ENCODE measurements at places on chromosomes 7 and 10.

DNA sequence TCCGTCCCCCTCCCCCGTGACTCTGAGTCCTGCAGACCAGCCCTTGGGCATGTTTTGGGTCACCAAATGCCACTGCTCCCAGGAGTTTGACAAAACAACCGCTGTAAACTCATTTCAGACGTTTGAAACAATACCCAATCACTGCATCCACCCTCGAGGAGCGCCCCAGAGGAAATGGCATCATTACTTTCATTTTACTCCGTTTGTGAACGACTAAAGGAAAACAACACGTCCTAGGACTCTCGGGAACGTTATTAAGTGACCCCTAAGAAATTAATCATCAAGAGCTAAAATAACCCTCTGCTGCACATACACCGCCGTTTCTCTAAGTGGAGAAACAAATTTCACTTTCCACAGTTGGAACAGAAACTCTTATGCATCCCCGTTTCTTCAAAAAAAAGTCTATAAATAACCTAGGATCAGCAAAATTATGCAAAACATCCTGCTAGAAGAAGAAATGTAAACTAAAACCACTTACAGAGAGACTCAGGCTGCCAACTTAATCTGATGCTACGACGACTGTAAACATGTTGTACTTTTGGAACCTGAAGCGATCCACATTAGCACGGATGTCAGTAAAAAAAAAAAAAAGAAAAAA, 109.9 kb upstream of the EFCAB10 start:
- DNase-seq, result peak; percentile 60

- no peak for DNase-seq
Observed at GRCh38 chr10:121702351-121703320, 104.4 kb upstream of the FGFR2 start.

- DNase-seq, result no peak
Observed at GRCh38 chr10:98374217-98374985, 40.6 kb downstream of the PYROXD2 start.

- DNase-seq, result no peak
Observed at GRCh38 chr10:127283017-127283416, 86.6 kb upstream of the INSYN2A start.

DNA sequence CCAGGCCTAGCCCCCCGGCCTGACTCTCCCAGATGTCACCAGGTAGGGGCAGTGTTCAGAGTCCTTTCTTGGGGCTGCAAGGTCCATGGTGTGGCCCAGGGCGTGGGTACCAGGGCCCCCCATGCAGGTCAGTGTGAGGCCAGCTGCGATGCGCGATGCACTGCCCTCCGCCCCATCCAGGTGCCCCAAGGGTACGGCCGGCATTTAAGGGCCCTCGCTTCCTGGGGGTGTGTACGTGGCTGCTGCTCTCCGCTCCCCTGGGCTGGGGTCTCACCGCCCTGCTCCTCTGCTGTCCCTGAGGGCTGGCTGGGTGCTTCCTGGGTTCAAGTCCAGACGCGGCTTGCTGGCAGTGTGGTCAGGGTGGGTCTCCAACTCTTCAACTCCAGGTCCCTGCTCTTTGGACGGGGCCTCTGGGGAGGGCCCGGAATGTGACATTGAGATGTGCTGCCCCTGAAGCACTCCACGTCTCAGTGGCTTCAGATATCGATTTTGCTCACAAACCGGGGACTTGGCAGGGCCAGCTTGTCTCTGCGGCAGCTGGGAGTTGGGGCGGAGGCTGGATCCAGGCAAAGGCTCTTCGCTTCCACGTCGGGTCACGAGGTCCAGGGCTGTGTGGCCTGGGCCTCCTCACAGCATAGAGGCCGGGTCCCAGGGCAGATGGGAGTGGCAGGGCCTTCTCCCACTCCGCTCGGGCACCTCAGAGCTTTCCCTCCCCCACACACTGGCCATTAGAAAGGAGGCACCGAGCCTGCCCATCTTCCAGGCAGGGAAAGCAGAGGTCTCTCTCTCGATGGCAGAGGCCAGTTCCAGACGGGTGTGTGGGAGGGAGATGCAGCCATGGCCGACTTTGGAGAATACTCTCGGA, 93.2 kb downstream of the UNCX start:
- DNase-seq, result no peak

DNA sequence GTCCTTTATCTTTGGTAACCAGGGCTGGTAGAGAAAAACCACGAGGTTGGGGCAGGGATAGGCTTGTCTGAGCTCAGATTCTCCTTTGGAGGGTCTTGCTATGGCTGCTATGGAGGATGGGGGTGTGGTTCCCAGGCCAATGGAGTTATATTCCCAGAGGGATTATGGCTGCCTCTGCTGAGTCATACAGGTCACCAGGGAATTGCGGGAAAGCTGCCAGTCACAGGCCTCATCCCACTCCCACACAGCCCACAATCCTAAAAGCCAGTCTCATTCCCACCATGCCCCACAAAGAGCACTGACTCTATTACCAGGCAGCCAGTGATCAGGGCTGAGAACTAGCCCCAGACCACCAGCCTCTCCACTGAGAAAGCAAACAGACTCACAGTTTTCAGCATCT, 316.6 kb upstream of the TMEM229A start:
- DNase-seq, result no peak

- no peak for DNase-seq
Observed at GRCh38 chr7:18499407-18500177, 4.0 kb downstream of the HDAC9 start.

GRCh38 chr7:74344132-74344496, 54.9 kb downstream of the CLIP2 start:
- no peak for DNase-seq

DNA sequence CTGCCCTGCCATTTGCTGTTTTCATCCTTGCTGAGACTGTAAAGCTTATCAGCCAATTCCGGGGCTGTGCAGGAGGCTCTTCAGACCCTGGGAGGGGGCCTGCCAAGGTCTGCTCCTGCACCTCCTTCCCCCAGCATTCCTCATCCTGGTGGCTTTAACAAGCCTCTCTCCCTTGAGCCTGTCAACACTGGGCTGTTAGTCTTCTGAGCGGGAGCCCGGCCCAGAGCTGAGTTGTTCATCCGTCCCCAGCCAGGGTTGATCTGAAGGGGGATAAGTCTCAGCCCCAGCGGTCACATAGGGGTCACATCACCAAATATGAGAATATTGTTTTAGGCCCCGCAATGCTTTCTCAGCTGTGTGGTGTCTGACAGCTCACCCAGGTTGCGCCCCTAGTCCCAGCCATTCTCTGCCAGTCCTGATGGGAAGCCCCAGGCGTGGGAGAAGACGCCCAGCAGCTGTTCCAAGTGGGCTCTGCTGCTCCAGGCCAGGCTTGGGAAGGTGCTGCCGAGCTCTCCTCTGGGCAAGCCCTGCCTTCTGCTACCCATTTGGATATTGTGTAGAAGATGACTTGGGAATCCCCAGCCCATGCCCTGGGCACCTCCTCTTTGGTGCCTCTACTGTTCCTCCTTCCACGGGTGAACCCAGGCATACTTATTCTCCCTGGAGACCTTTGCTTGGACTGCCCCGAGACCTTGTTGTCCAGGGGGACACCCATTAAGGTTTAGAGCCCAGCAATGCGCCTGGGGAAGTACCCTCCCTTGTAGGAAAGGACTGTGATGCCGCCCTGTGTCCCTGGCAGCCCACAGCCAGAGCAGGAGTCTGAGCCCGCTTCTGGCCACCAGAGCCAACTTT, 23.5 kb upstream of the TRIM8 start:
- DNase-seq, result no peak

DNA sequence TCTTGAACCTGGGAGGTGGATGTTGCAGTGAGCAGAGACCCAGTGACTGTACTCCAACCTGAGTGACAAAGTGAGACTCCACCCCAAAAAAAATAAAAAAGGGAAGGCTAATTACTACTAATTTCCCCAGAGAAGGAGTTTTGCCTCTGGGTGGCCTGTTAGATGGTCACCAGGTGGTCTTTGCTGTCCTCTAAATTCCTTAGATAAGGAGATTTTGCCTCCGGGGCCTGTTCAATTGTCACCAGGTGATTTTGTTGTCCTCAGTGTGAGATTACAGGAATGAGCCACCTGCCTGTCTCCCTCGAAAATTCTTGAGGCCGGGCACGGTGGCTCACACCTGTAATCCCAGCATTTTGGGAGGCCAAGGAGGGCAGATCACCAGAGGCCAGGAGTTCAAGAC, 24.4 kb upstream of the ZMIZ2 start:
- DNase-seq, result no peak

DNA sequence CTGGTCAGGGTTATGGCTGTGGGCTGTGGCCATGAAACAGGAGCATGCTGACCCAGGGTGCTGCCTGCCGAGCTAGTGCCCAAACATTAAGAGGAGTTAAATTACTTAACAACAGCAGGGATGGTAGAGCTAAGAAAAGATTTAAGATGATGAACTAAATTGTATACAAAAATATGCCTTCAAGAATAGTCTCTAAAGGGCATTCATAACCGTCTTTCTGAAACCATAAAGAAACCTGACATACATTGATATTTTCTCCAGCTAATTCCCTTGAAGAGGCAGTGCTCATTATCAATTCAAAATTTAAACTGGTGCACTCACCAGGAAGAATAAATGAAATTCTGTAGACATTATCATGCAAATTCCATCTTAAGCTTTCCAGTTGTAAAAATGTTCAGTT, 265.8 kb upstream of the TAC1 start:
- DNase-seq, result no peak

GRCh38 chr10:61279400-61279799, 173.8 kb downstream of the TMEM26 start:
- no peak for DNase-seq

- no peak for DNase-seq
Observed at GRCh38 chr7:31887006-31887405, 183.2 kb downstream of the PDE1C start.

DNA sequence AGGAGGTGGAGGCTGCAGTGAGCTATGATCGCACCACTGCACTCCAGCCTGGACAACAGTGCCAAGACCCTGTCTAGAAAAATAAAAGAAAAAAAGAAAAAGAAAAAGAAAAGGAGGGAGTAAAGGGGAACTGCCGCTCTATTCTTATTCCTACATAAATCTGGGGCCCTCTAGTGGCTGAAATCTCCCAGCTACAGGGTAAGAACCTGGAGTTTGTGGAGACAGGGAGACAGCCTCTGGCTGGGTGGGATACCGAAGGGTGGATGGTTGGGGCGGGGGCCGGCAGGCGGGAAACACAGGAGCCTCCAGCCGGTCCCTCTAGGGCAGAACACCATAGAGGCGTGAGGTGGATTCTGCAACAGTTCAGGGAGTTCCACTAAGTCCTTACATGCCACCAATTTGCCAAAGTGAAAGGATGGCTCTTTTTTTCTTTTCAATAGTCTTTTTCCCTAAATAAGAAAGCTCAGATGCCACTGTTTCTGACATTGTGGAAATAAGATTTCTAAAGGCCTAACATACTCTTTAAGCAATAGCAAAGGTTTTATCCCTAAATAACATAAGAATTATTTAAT, 117.3 kb downstream of the SVIL start:
- DNase-seq, result no peak

DNA sequence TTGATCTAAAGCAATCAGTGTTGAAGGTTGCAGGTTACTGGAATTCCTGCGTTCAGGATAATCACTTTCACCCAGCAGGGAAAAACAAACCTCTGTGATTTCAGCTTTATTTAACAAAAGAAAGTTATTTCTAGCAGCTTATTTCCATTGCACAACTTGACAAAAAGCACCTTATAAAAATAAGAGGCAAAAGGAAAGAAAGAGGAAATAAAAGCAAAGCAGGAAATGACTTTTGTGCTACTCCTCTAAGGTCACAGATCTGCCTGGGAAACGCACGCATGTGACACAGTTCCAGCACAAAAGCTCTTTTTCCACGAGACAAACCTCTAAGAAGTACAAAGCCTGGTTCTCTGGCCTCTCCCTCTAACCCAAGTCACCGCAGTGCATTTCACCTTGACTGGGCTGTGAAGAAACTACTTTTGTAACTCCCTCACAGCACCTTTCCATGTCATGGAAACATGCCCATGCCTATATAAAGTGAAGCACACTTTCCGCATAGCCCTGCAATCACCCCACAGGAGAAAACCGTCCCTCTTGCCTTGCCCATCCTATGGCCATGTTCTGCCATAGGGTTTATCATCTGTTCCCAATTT, 870 bp downstream of the ANK3 start:
- no peak for DNase-seq

GRCh38 chr10:100508691-100509150, 10.9 kb downstream of the SEC31B start:
- DNase-seq, result peak; percentile 75

DNA sequence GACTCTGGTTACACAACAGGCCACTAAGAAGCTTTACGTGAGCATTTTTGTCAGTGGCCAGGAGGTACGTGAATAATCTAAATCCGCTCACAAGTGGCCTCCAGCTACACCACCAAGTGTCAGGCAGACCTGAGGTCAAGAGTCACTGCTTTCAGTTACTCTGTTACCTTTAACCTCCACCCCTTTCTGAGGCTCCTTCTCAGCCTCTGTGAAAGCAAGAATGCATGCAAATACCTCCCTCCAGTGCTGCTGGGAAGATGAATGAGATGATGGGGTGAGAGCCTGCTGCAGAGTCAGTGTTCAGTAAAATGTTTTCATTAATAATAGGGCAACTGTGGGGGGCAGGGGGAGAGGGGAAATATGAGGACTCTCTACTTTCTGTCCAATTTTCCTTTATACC, 11.2 kb downstream of the DDC start:
- DNase-seq, result no peak

DNA sequence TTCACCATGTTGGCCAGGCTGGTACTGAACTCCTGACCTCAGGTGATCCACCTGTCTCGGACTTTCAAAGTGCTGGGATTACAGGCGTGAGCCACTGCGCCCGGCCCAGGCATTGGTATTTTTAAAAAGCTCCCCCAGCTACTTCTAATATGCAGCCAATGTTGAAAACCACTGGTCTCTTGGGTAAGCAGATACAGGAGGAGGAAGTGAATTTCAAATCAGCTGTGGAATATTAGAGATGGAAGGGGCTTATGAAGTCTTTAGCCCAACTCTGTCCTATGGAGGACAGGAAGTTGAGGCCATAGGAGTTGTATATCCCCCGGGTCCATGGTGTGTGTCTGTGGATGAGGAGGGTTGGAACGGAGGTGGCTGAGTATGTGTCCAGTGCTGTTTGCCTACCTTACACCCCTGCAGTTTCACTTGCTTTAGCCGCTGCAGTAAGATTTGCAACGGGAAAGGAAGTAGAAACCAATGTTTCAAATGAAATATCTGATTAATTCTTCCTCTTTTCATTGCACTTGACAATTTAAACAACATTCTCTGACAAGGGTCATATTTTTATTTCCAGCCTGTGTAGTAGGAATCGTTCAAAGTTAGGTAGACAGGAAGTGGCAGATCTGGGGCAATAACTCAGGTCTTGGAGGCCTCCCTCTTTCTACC, 3.4 kb downstream of the PDE6C start:
- no peak for DNase-seq

- DNase-seq, result peak; percentile 3
Observed at GRCh38 chr7:90178679-90179278, 24.5 kb downstream of the STEAP1 start.

DNA sequence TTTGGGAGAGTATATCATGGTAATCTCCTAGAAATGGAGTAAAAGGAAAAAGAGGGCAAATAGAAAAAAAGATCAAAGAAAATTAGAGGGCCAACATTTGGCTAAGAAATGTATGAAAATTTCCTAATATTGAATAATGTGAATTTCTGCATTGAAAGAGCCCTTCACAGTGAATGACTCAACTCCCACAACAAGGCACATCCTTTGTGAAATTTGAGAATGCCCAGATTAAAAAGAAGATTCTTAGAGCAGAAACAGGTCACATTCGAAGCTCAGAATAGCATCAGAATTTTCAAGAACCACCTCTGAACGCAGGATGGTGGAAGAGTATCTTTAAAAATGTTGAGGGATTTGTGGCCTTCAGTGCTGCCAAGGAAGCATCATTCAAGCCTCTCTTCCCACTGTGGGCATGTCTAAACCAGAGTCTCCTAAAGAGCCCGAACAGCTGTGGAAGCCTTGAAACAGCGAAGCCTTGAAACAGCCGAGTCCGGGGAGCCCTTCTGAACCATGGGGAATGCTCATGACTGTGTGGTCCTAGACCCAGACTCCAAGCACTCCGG, 43.6 kb downstream of the GUSB start:
- no peak for DNase-seq
